Left cardiac atrium (tissue), 4 donors: ENCODE measurements at places on chromosomes 6 and 20. TPM values are rescaled to one million over a fixed set of nuclear protein-coding genes. Genes with fewer than 3 reads are reported as not detected.

DNA sequence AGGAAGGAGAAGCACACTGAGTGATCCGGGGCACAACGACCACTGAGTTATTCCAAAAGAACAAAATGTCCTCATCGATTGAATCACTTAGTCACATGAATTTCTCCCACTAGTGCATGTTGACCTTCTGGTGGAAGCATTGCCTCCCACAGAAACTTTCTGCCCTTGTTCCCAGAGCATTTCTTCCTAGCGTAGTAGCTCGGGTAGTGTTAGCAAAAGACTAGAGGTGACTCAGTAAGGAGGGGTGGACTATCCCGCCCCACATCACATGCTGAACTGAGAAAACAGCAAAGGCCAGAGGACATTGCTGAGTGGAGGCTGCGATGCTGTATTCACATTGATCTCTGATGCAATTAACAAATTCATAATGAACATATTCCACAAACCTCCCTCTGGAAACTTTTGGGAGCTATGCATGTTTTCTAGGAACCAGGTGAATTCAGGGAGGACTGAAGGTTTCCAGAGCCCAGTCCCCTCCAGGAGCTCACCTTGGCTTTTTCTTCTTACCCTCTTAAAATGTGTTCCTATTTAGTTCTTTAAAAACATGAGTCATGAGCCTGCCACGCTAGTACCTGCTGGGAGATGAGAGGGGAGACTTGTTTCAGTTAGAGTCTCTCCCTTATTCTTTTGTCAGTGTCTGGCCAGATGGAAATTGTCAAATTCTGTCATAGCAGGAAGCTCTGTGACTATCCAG, 507.9 kb downstream of the CDH26 start:
- DNase-seq: no peak

The GSTA1 gene
- not detected for total RNA-seq

The HLA-DQA2 gene
- total RNA-seq: 1.1 TPM

The CLPSL2 gene
- total RNA-seq: not detected

GRCh38 chr20:1299522-1299921, 29.4 kb downstream of the SDCBP2 start:
- DNase-seq: no peak

DNA sequence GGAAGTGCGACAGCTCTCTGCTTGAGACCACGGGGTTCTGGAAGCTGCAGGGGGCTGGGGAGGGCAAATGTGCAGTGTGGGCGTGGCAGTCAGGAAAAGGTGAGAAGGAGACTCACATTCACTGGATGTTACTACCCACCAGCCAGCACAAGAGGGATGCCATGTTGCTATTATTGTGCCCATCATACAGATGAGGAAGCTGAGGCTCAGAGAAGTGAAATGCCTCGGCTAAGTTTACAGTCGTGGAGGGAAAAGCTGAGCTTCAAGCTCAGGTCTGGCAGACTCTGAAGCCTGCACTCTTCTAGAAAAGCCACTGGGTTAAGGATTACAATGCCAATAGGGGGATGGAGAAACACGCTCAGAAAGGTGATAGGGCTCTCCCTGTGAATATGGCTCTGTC, 34.4 kb downstream of the HNF4A start:
- no peak for DNase-seq

The PREX1 gene
- total RNA-seq: 17.4 TPM

- no peak for DNase-seq
These were observed 15.2 kb upstream of the KCNK15 start for GRCh38 chr20:44730441-44730840.

The WFDC5 gene
- total RNA-seq: not detected

DNA sequence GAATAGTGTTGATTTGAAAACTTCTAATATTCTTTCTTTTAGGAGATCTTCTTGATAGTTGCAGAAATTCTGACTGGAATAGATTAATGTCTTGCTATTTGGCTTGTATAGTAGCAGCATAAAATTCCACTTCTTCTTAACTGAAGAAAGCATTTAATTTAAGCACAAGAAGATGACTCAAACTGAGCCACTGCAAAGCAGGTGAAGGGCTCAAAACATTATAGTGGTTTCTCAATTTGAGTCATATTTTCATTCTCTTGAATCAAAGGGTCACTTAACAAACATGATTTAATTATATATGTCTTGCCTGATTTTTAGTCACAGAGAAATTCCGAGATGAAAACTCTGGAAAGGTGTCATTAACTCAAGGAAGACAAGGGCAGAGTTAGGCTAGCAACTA, 239.3 kb downstream of the ZNF217 start:
- no peak for DNase-seq

The DPM1 gene
- 41.1 TPM for total RNA-seq

GRCh38 chr6:163756079-163756478, 341.6 kb downstream of the QKI start:
- no peak for DNase-seq

- DNase-seq: no peak
These were observed 302.9 kb downstream of the CLIC5 start for GRCh38 chr6:45712786-45713185.

The SLA2 gene
- total RNA-seq: 0.56 TPM

The CDH4 gene
- total RNA-seq: 0.06 TPM

The TASP1 gene
- 5.7 TPM for total RNA-seq

The SNRNP48 gene
- 10.3 TPM for total RNA-seq

The CCN6 gene
- not detected for total RNA-seq

- no peak for DNase-seq
These were observed 86.9 kb downstream of the PXDC1 start for GRCh38 chr6:3664625-3665041.

- no peak for DNase-seq
These were observed 1223.7 kb upstream of the EYS start for GRCh38 chr6:66930559-66931290.

DNA sequence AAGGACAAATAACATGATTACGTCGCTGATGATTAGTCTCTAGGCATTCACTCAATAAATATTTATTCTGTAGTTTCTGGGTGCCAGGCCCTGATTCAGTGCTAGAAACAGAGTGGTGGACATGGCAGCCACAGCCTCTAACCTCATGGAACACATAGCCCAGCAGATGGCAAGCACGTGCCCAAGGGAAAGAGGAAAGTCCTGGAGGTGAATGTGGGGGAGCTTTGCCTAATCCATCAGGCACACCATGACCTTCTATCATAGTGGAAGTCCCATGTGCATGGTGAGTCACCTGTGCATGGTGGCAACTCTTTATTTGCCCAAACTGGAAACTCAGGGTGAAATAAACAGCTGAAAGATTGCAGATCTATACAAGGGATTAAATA, 143.0 kb upstream of the TNFAIP3 start:
- no peak for DNase-seq

The ZSWIM3 gene
- total RNA-seq: 2.5 TPM

DNA sequence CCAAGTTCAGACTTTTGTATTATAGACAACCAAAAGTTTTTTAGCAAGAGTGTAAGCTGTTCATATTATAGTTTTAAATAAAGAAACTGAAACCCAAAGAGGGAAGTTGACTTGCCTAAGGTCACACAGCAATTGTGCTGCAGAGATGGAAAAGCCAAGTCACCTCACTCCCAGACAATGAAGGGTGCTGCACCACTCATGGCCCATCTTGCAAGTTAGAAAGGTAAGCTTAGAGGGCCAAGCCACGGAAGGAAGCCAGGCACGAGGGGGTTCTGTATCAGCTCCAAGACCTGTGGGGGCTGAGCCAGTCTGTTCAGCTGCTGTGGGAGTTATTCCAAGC, 860 bp downstream of the DEFB124 start:
- DNase-seq: no peak

GRCh38 chr20:59740621-59741020, 136.3 kb downstream of the PHACTR3 start:
- DNase-seq: no peak

DNA sequence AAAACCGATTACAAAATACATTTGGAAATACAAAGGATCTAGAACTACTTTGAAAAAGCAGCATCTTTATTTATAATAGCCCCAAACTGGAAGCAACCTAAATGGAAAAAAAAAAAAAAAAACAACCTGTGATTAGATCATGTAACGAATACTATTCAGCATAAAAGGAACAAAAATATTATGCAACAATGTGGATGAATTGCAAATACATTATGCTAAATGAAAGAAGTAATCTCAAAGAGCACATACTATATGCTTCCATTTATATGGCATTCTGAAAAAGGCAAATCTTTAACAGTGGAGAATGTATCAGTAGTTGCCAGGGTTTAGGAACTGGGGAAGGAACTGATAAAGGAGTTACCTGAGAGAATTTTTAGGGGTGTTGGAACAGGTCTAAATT, 28.9 kb downstream of the IRAK1BP1 start:
- DNase-seq: no peak

The C2 gene
- total RNA-seq: 12.3 TPM
